A549 treated with RU486 at 1 μM for 4 hours (cell line): ENCODE measurements at places on chromosomes 16 and 17. TPM values are rescaled to one million over a fixed set of nuclear protein-coding genes. Genes with fewer than 3 reads are reported as not detected.

The NHLRC4 gene
- 0.11 to 0.39 TPM (median 0.21 TPM) in 5 replicates for total RNA-seq

The CES5A gene
- total RNA-seq = not detected in 5 replicates

The ITGAD gene
- total RNA-seq = not detected in 5 replicates

The TNFRSF13B gene
- total RNA-seq = not detected in 5 replicates

The GPR142 gene
- total RNA-seq = 0.07 TPM in 1 of 5 replicates, not detected in the others

The CACNG5 gene
- total RNA-seq = 0.10 TPM in 1 of 5 replicates, not detected in the others

The EEF2KMT gene
- total RNA-seq = 21.2 to 31.0 TPM (median 26.8 TPM) in 5 replicates

The CDYL2 gene
- total RNA-seq = 0.19 to 1.1 TPM (median 0.56 TPM) in 5 replicates

The SRCIN1 gene
- total RNA-seq = 1.7 to 3.0 TPM (median 2.9 TPM) in 5 replicates

The PRRT2 gene
- total RNA-seq = 0.30 to 0.66 TPM (median 0.47 TPM) in 5 replicates

The PIK3R5 gene
- total RNA-seq = 0.25 TPM in 1 of 5 replicates, not detected in the others
